ENCODE measurements at places on chromosomes 16 and 17.
A peak's percentile ranks its signal among the peaks of the same experiment; 100 is the strongest.

GRCh38 chr16:11667824-11668622 is at the start of gene SNN:
TSS of gene SNN (plus strand) at chr16:11668455. CDS start at chr16:11676060, 7,605 bp downstream.
- H3K4me3 ChIP-seq, result peak within 1 kb of the TSS; percentile 85
- peak; percentile 89 for DNase-seq
- no peaks in the 10 kb centered on the region for H3K27me3 ChIP-seq

DNA sequence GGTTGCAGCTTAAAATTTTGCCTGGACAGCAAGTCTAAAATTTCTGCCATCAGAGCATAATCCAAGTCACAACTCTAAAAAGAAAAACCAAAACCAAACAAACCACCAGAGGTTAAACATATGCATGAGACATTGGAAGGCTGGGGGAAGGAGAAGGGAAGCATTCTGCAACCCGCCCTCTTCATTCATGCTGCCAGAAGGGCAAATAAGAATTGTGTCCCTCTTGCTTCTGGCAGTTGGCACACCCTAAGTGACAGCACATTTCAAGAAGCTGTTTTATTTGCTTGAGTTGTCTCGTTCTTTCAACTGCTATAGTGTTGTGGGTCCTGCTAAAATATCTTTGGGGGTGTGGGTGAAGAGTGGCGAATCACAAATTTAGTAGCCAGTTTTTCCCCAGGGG is 99.6 kb downstream of the SKAP1 start:
- DNase-seq, result no peak
- no peaks in the 10 kb centered on the region for H3K27me3 ChIP-seq
- H3K4me1 ChIP-seq, result no peaks in the 10 kb centered on the region
- H3K27ac ChIP-seq, result no peak overlapping the region

DNA sequence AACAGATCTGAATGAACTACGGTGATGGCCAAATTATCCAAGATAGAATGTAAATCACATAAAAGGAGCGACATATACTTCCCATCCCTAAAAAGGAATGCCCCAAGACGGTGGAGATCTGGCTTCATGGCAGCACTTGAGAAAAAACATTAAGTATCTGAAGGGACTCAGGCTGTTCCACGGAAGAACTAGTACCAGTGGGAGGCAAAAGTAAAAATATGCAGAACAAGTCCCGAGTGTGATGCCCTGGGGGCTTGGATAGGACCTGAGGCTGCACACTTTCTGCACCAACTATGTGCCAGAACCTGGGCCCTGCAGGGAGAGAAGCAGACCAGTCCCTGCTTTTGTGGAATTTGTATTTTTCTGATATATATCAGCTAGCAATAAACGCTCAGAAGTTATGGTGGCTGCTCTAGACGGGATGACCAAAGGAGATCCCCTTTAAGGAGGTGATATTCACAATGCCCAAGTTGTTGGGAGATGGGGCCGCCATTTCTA is 539 bp upstream of the CKLF start:
- H3K4me1 ChIP-seq, result peaks cover 27% of the 10 kb centered on the region
- no peaks in the 10 kb centered on the region for H3K36me3 ChIP-seq
- H3K27ac ChIP-seq, result peak overlapping the region; percentile 93
- no peaks in the 10 kb centered on the region for H3K27me3 ChIP-seq
- DNase-seq, result no peak

DNA sequence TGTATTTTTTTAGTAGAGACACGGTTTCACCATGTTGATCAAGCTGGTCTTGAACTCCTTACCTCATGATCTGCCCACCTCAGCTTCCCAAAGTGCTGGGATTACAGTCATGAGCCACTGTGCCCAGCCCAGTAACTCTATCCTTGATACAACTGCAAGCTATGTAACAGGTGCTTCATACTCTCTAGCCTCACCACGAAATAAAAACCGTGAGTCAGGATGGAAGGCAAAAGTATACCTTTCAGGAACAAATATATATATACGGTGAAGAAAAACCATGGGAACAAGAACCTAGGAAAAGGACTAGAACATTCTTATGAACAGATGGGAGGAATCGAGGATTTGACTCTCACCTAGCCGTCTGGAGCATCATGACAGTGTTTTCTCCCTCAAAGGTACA is 9.6 kb upstream of the FBF1 start:
- no peak overlapping the region for H3K27ac ChIP-seq
- no peaks in the 10 kb centered on the region for H3K4me1 ChIP-seq
- DNase-seq, result no peak

DNA sequence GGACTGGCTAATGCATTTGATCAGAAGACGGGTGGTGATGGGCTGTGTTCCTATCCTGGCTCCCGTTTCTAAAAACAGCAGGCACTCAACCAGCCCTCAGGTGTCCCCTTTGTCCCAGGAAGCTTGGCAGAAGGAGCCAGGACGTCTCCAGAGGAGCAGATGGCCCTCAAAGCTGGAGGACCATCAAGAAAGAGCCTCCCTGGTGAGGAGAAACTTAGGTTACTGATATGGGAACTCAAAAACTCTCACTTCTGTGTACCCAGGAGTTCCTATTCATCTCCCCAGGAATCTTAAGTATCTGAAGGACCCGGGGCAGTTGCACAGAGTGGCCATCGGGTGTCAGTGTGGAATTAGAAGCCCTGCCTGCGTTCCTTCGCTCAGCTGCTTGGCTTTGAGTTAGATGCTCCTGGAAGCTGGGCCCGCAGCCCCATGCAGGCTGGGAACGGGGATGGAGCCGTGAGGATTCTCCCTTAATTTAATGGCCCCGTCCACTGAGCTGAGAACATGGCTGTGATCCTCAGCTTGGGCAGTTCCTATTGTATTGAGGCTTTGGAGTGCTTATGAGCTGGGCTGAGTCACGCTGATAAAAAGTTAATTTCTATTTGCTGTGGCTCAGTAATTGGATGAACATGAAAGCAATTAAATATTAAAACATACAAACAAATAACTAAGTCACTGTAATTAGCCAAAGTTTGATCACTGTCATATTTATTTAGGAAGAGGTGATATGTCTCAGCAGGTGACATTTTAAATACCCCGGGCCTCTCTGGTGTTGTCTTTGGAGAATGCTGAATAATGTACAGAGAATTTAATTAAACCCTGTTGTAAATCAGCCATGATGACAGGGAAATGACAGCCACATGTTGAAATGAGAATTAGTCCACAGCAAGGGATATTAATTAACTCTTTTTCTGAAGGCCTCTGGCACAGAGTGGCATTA is 402.1 kb downstream of the SEC14L1 start:
- no peaks in the 10 kb centered on the region for H3K36me3 ChIP-seq
- H3K27ac ChIP-seq, result peak overlapping the region; percentile 11
- peaks cover 7% of the 10 kb centered on the region for H3K4me1 ChIP-seq
- H3K27me3 ChIP-seq, result no peaks in the 10 kb centered on the region
- no peak overlapping the region for H3K4me3 ChIP-seq

- no peaks in the 10 kb centered on the region for H3K27me3 ChIP-seq
- H3K4me3 ChIP-seq, result peak overlapping the region; percentile 56
- H3K36me3 ChIP-seq, result no peaks in the 10 kb centered on the region
- H3K4me1 ChIP-seq, result peaks cover 9% of the 10 kb centered on the region
- no peak for DNase-seq
Observed at GRCh38 chr16:2970563-2970962, 1.4 kb downstream of the PAQR4 start.

GRCh38 chr16:72887537-72887936 is 160.4 kb downstream of the ZFHX3 start:
- no peaks in the 10 kb centered on the region for H3K36me3 ChIP-seq
- no peak for DNase-seq
- no peak overlapping the region for H3K4me3 ChIP-seq
- no peaks in the 10 kb centered on the region for H3K27me3 ChIP-seq
- H3K4me1 ChIP-seq, result no peaks in the 10 kb centered on the region
- H3K27ac ChIP-seq, result no peak overlapping the region

- no peaks in the 10 kb centered on the region for H3K27me3 ChIP-seq
- no peaks in the 10 kb centered on the region for H3K4me1 ChIP-seq
- no peak for DNase-seq
- H3K27ac ChIP-seq, result no peak overlapping the region
Observed at GRCh38 chr17:55961386-55961785, 191.9 kb upstream of the ANKFN1 start.

GRCh38 chr16:15833541-15833940 is 23.3 kb downstream of the MYH11 start:
- DNase-seq, result no peak
- H3K36me3 ChIP-seq, result no peaks in the 10 kb centered on the region
- H3K27me3 ChIP-seq, result no peaks in the 10 kb centered on the region
- H3K4me1 ChIP-seq, result peaks cover 10% of the 10 kb centered on the region
- H3K4me3 ChIP-seq, result no peak overlapping the region

- H3K27ac ChIP-seq, result no peak overlapping the region
- no peak overlapping the region for H3K4me3 ChIP-seq
- no peaks in the 10 kb centered on the region for H3K36me3 ChIP-seq
- peaks cover 36% of the 10 kb centered on the region for H3K4me1 ChIP-seq
- H3K27me3 ChIP-seq, result no peaks in the 10 kb centered on the region
- no peak for DNase-seq
Observed at GRCh38 chr17:57536789-57537523, 208.1 kb downstream of the CCDC182 start.

GRCh38 chr16:23521965-23522364 is 11.7 kb upstream of the GGA2 start:
- no peaks in the 10 kb centered on the region for H3K36me3 ChIP-seq
- H3K27ac ChIP-seq, result no peak overlapping the region
- no peak for DNase-seq
- no peaks in the 10 kb centered on the region for H3K4me1 ChIP-seq
- no peak overlapping the region for H3K4me3 ChIP-seq

- no peaks in the 10 kb centered on the region for H3K27me3 ChIP-seq
- peak overlapping the region; percentile 63 for H3K27ac ChIP-seq
- peak overlapping the region; percentile 29 for H3K4me3 ChIP-seq
- H3K36me3 ChIP-seq, result no peaks in the 10 kb centered on the region
- H3K4me1 ChIP-seq, result peaks cover 5% of the 10 kb centered on the region
Observed at GRCh38 chr17:80832888-80833583, 158.6 kb upstream of the CHMP6 start.

DNA sequence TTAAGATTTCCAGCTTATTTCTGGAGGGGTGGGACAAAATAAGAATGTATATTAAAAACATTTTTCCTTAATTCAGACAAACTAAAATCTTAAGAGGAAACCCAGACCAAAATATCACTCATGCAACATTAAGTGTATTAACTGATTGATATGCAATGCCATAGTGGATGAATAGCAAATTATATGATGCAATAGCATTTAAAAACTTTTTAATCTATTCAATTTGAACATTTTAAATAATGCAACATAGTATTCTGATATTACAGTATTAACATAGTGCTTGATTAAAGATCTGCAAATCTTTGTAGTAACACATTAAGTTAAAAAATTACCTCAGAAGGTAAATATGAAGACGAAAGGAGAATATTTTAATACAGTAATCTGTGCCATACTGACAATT is 15.3 kb upstream of the INTS2 start:
- H3K4me3 ChIP-seq, result no peak overlapping the region
- no peak overlapping the region for H3K27ac ChIP-seq
- H3K27me3 ChIP-seq, result no peaks in the 10 kb centered on the region
- no peak for DNase-seq
- H3K36me3 ChIP-seq, result no peaks in the 10 kb centered on the region
- H3K4me1 ChIP-seq, result no peaks in the 10 kb centered on the region

GRCh38 chr17:37830151-37830993 is 85.5 kb upstream of the HNF1B start:
- no peak overlapping the region for H3K4me3 ChIP-seq
- H3K27me3 ChIP-seq, result no peaks in the 10 kb centered on the region
- no peak for DNase-seq
- no peaks in the 10 kb centered on the region for H3K4me1 ChIP-seq
- no peak overlapping the region for H3K27ac ChIP-seq

DNA sequence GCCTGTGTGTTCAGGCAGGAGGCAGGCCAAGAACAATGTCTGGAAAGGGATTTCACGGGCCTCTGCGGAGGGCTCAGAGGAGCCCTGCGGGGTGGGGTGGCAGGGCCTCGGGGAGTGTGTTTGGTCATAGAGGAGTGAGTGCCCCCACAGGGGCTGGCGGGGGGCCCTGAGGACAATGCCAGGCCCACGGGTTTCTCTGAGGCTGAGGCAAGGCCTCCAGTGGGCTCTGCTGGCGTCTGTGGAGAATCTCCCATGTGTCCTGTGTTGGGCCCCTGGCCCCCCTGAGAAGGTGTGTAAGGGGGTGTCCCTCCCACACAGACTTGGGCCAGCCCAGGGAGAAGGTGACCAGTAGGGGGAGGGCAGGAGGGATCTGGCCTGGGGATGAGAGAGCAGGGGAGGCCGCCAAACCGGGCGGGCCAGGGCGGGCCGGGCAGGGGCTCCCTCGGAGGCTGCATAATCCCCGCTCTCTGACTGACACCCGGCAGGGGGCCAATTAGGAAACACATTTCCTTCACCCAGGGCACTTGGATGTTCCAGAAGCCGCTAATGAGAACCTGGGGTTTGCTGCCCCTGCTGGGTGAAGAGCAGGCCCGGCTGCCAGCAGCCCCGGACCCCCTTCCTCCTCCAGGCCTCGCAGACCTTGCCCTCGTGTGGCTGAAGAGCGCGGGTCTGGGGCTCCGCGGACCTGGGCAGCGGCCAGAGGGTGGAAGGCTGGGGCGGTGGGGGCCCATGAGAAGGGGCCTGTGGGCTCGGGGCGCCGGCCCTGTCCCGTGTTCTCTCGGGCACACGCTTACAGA is 204.2 kb downstream of the NTN1 start:
- H3K27me3 ChIP-seq, result no peaks in the 10 kb centered on the region
- no peak for DNase-seq
- H3K4me1 ChIP-seq, result no peaks in the 10 kb centered on the region
- H3K27ac ChIP-seq, result no peak overlapping the region

GRCh38 chr16:53986793-53987192 is 282.8 kb downstream of the FTO start:
- H3K27me3 ChIP-seq, result no peaks in the 10 kb centered on the region
- H3K36me3 ChIP-seq, result no peaks in the 10 kb centered on the region
- no peak overlapping the region for H3K27ac ChIP-seq
- no peak overlapping the region for H3K4me3 ChIP-seq
- H3K4me1 ChIP-seq, result no peaks in the 10 kb centered on the region

GRCh38 chr16:1715220-1715619 is 9.2 kb downstream of the MAPK8IP3 start:
- no peaks in the 10 kb centered on the region for H3K27me3 ChIP-seq
- H3K4me1 ChIP-seq, result peaks cover 7% of the 10 kb centered on the region
- H3K27ac ChIP-seq, result no peak overlapping the region
- H3K36me3 ChIP-seq, result no peaks in the 10 kb centered on the region
- H3K4me3 ChIP-seq, result no peak overlapping the region

- no peak for DNase-seq
- H3K4me1 ChIP-seq, result peaks cover 5% of the 10 kb centered on the region
- no peak overlapping the region for H3K4me3 ChIP-seq
- no peaks in the 10 kb centered on the region for H3K27me3 ChIP-seq
- no peaks in the 10 kb centered on the region for H3K36me3 ChIP-seq
- no peak overlapping the region for H3K27ac ChIP-seq
Observed at GRCh38 chr16:989354-989814, 7.8 kb downstream of the SOX8 start.

- H3K4me3 ChIP-seq, result no peak overlapping the region
Observed at GRCh38 chr17:29694918-29695563, 72.3 kb upstream of the CORO6 start.

DNA sequence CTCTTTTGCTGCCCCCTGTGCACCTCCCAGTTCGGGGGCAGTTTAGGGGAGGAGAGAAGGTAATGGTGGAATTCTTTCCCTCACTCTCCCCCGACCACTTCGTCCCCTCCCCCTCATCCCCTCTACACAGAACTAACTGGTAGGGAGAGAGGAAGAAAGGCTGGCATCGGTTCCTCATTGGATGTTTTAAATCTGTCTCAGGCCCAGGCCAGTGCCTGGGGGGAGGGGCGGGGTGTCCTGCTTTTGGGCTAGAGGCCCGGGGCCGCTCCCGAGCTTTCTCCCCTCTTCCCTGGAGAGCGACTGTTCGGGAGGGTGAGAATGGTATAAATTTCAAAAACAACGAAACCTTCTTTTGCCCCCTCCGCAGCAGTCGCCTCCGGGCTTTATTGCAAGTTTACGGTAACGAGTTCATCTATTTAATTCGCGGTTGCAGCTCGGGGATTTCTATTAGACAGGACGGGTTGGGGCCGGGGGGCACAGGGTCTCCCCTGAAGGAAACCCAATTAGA is at the start of gene PRAC2:
TSS of gene PRAC2 (plus strand) at position 271 of the 508 bp plus-strand sequence. CDS start 1,226 bp downstream, outside the sequence.
- peak within 1 kb of the TSS; percentile 26 for H3K4me3 ChIP-seq
- peaks cover 3% of the 10 kb centered on the region for H3K27me3 ChIP-seq
- H3K27ac ChIP-seq, result no peak within 1 kb of the TSS
- H3K36me3 ChIP-seq, result no peaks in the 10 kb centered on the region
- DNase-seq, result no peak
- H3K4me1 ChIP-seq, result peaks cover 17% of the 10 kb centered on the region
